Posterior vena cava (tissue), 2 donors: ENCODE measurements at places on chromosomes 6 and 20.

GRCh38 chr20:6768228-6769140 is 998 bp downstream of the BMP2 start:
- peak; percentile 86 for DNase-seq

- DNase-seq: no peak
Measured at GRCh38 chr6:36771145-36771544, 68.1 kb downstream of the CPNE5 start.

GRCh38 chr6:106339334-106340029 is 13.9 kb upstream of the ATG5 start:
- no peak for DNase-seq

- peak; percentile 23 for DNase-seq
Measured at GRCh38 chr20:24455081-24455480, 14.3 kb upstream of the SYNDIG1 start.
